ENCODE measurements at places on chromosomes 1 and 21.
A peak's percentile ranks its signal among the peaks of the same experiment; 100 is the strongest.

DNA sequence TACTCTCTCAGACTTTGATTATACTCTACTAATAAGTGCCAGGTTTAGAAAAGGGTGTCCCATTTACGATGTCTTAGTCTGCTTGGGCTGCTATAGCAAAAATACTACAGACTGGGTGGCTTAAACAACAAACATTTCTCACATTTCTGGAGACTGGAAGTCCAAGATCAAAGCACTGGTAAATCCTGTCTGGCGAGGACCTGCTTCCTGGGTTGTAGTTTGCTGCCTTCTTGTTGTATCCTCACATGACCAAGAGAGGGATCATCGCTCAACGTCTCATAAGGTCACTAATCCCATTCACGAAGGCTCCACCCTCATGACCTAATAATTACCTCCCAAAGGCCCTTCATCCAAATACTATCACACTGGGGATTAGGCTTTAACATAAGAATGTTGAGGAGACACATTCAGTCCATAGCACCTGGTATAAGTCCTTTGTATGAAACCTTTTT lies 12.0 kb downstream of the PRDX6 start:
- DNase-seq: peak; percentile 7

GRCh38 chr1:71950579-71950978 lies 331.8 kb downstream of the NEGR1 start:
- no peak for DNase-seq

DNA sequence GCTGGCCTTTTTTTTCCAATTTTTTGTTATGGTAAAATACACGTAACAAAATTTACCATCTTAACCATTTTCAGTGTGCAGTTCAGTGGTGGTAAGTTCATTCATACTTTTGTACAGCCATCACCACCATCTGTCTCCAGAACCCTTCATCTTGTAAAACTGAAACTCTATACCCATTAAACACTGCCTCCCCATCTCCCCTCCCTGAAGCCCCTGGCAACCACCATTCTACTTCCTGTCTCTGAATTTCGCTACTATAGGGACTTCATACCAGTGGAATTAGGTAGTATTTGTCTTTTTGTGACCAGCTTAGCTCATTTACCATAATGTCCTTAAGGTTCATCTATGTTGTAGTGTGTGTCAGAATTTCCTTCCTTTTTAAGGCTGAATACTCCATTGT lies 8.7 kb downstream of the PKNOX1 start:
- no peak for DNase-seq

- no peak for DNase-seq
These were observed 9.3 kb downstream of the CTH start for GRCh38 chr1:70420320-70420719.

DNA sequence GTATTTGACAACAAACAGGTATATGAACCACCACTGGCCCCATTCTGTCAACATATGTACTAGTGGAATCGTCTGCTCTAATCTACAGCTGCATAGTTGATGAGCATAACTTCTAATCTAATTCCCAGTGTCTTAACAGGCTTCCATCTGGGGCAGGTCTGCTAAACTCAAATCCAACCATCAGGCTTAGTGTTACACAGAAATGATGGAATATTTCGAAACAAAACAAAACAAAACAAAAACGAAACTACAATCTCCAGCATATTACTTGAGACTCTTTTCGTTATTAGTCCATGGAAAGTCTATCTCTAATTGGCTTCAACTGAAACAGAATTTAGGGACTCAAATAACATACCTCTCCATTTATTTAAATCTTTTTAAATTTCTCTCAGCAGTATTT lies 37.6 kb downstream of the DIPK1A start:
- DNase-seq: no peak

DNA sequence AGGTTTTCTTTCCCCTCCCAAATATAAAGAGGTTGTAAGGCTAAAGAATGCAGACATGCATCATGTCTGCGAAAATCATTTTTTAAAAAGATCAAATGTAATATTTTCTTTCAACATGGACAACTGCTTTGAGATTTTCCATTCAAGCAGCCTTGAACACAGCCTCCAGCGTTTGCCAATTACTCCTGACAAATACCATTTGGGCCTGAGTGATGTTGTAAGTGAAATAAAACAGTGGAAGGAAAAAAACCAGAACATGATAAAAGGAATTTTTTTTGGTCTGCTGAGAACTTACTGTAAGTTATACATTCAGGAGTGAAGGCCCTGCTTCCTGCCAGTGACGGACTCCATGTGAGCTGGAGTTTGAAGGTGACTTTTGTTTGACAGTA lies 37.2 kb downstream of the SETD4 start:
- DNase-seq: no peak

GRCh38 chr1:205121660-205122488 lies at the start of gene RBBP5:
Gene RBBP5 (minus strand): TSS chr1:205121978. CDS start chr1:205121873, 105 bp downstream.
- peak; percentile 99 for DNase-seq

- no peak for DNase-seq
These were observed 64.0 kb downstream of the ABCA4 start for GRCh38 chr1:94056996-94057395.

- DNase-seq: no peak
These were observed 9.4 kb downstream of the GLUL start for GRCh38 chr1:182381962-182382819.

- DNase-seq: no peak
These were observed 23.4 kb upstream of the SMYD3 start for GRCh38 chr1:246530482-246530881.
